ENCODE measurements at places on chromosomes 7 and 10.

DNA sequence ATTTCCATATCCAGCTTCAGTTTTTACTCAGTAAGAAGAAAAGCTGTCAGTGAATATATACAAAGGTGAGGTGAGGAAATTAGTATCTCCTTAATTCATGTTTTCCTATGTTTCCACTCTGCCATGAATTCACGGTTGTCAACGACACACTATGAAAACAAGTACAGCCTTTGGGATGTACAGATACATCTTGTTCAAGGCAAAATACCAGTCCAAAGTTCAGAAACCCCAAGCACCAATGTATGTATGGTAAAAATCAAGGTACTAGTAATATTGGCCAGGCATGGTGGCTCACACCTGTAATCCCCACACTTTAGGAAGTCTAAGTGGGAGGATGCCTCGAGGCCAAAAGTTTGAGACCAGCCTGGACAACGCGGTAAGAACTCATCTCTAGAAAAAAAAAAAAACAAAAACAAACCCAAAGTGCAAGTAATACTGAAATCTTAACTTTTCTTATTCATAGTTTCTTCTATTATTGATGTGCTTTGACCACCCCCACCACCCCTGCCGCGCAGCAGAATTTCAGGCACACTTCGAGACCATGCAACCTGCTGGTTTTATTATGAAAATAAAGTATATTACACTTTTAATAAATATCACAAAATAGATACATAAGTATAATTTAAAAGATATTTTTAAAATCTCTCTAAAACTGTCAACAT, 3.5 kb downstream of the ESYT2 start:
- DNase-seq, result no peak

DNA sequence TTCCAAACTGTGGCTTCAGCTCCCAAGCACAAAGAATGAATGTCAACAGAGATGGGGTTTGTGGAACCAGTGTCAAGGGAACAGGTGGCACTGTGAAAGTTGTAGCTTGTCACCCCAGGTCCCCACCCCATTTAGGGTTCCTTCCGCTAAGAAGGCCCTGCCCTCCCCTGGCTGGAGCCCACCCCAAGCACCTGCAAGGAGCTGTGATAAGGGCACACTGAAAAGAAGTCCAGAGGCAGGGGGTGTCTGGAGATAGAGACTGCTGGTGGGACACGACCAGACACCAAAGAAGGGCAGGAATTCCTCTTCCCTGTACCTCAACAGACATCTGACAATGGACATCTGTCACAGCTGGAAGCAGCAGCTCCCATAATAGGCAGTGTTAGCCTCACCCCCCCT, 4.5 kb downstream of the GRID1 start:
- DNase-seq, result no peak

DNA sequence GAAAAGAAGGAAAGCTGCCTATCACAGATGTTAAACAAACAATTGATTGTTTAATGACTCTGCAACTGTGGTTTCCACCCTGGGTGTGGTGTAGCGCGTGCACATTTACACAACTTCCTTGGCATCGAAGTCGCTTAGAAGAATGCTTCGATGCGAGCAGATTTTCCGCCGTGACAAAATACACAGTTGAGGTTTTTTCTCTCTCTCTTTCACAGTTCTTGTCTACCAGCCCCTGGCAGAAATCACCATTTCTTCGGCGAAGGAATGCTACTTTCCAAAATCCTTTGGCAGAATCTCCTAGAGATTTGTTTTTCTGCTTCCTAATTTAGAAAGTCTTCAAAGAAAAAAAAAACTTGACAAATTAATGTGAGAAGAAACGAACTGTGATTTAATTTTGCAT, 70.7 kb upstream of the C1QL3 start:
- no peak for DNase-seq

DNA sequence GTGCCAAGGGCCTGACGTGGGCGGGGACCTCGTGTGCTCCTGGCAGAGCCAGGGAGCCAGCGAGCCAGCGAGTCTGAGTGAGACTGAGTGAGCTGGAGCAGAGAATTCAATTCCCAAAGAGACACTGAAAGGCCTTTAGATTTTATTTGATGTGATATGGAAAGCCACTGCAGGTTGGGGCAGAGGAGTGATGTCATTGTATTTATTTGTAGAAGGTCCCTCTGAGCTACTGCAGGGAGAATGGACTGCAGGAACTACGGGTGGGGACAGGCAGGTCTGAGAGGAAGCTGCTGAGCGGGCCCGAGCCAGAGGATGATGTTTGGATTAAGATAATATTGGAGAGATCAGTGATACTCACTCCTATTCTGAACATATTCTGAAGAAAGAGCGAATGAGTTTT, 445.8 kb upstream of the ANKRD30A start:
- DNase-seq, result no peak

DNA sequence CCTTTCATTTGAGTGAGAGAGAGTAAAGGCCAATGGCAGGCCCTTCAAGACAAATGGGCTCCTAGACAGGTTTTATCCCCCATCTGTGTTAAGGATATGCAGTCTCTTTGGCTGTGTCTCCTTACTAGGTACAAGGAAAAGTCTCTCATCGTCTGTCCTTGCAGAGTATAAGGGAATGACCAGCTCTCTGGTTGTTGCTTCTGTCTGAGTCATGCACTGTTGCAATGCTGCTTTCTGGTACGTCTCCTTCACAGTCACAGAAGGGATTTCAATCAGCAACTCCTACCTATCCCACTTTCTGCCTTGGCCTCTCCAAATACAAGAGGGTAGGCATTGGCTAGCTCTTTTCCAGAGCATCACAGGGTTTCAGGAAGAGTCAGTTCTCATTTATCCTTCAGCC, 48.1 kb downstream of the CTTNBP2 start:
- no peak for DNase-seq

GRCh38 chr10:31896968-31897384, 31.7 kb downstream of the ARHGAP12 start:
- no peak for DNase-seq

- no peak for DNase-seq
These were observed 4.0 kb upstream of the SVOPL start for GRCh38 chr7:138705167-138705566.

DNA sequence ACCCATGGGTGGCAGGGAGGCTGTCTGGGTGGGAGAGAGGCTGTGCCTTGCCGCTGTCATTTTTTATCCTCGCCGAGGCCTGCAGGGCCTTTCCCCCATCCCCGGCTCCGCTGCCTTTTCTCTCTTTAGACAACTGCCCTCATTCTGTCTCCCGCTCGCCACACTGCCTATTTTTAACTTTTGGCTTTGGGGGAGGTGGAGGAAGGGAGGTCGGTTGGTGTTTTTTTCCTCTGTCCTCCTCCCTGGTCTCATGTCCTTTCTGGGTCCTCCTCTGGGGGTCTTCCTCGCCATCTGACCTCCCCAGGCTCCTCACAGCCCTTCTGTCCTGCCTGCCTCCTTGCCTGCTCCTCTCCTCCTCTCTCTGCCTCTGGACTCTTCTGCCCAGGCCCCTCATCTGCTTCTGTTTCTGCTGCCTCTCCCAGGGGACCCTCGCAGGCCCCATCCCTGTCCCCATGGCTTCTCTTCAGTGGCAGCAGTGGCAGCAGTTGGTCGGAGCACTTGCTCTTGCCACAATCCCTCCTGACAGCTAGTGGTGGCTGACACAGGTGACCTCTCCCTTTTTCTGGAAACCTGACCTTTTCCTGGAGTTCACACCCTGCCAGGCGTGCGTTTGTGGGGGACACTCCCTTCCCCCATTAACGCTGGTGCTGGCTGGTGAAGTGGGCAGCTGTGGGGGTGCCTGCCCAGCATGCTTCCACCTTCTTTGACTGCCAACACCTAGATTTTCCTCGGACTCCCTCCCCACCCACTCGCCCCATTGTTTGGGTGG, 19.5 kb upstream of the PCBD1 start:
- DNase-seq, result no peak

DNA sequence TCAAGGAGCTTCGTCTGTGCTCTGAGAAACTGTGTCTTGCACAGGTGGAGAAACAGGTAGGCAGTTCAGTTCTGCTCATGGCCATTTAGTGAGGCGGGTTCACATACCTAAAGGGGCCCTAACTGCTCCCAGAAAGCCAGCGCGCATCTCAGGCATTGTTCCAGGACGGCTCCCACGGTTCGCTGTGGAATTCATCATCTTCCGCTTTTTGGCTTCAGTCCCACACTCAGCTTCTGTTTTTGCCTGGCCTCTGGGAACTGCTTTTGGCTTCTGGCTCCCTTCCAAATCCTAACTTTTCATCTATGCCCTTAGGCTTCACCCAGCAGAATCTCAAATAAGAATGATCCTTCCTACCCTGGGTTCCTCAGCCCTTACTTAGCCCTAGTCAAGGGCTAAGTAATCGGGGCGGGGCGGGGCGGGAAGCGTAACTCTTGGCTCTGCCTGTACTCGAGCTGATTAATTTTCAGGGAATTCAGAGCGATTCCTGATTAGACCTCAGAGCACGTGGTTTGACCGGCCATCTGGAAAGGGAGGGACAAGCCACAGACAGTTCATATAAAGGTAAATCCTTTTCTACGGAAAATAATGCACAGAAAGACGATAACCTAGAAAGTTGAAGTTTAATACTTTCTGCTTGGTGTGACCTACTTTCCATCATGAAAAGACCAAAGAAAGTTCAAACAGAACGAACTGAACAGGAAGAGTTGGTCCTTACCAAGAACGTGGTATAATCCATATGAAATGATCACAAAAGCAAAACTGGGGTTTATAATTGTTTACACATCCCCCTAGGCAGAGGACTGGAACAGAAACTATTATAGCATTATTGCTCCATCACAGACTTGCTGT, 105.7 kb downstream of the ST8SIA6 start:
- no peak for DNase-seq

DNA sequence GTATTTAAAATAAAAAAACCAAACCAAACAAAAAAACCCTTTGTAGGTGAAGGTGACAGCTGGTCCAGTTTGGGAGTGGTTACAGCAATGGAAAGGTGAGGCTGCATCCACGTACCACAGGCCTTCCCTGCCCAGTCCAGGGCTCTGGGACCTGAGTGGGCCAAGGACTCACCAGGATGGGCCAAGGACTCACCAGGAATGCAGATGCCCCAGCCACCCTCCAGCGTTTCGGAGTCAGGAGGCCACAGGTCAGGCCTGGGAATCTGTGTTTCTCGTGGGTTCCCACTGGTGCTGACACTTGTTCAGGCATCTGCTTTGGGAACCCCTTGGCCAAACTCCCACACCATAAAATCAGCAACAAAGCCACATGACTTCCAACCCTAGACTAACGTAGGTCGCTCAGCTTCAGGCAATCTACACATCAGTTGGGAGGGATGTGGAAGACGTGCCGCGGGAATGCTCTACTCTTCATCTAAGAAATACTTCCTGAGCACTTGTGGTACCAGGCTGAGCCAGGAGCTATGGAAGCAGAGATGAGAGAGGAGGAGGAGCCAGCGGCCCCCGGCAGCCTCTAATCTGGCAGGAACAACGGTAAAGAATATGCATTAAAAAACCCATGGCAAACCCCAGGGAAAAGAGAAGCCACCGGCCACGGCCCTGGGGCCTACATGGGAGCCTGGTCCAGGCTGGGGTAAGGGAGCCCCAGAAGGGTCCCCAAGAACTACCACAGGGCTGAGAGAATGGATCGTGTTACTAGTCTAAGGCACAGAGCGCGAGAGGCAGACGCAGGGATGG, 473.4 kb downstream of the PTPRN2 start:
- no peak for DNase-seq

GRCh38 chr7:38367301-38367890, 94.0 kb upstream of the TARP start:
- DNase-seq, result no peak

DNA sequence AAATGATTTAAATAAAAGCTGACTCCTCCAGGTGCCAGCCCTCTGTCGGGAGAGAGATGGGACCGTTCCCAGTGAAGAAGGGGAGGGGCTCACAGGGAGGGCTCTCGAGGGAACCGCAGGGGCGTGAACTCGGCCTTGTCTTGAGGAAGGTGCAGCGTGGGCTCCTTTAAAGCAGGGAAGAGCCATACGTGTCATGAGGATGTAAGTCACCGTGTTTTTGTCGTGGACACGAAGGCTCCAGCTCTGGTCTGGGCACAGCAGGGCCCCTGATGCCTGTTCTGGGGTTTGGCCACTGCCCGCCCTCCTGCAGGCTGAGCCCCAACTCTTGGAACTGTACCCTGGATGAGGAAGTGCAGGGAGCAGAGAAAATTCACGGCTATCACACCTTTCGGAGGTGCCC, 45.0 kb downstream of the JAKMIP3 start:
- no peak for DNase-seq

Data from activated naive CD4-positive, alpha-beta T cell (primary cell).